Bronchus fibroblast of lung (primary cell): ENCODE measurements at places on chromosomes 3 and 15. TPM values are rescaled to one million over a fixed set of nuclear protein-coding genes. Genes with fewer than 3 reads are reported as not detected.

The SCG3 gene
- not detected in 2 replicates for total RNA-seq

The C3orf20 gene
- total RNA-seq = not detected in 2 replicates

The TRPC1 gene
- total RNA-seq = 5.2 and 8.2 TPM in 2 replicates

The MFSD1 gene
- total RNA-seq = 32.7 and 37.0 TPM in 2 replicates

The DNAH12 gene
- under 0.01 TPM in 1 of 2 replicates, not detected in the other for total RNA-seq

The PDZRN3 gene
- total RNA-seq = 3.7 TPM in 2 replicates

The SEMA6D gene
- 1.8 and 3.4 TPM in 2 replicates for total RNA-seq

The ATP8B4 gene
- total RNA-seq = 0.30 and 0.34 TPM in 2 replicates

The P2RY13 gene
- not detected in 2 replicates for total RNA-seq

The GXYLT2 gene
- 9.4 and 15.0 TPM in 2 replicates for total RNA-seq

The ZNF502 gene
- total RNA-seq = 1.6 and 1.7 TPM in 2 replicates

The ERICH6 gene
- not detected in 2 replicates for total RNA-seq

The PRSS50 gene
- total RNA-seq = not detected in 2 replicates
